Right renal cortex interstitium (tissue), 3 donors: ENCODE measurements at places on chromosomes 2 and 18.

- peak; percentile 53 for DNase-seq
Measured at GRCh38 chr2:33058716-33059470, 112.1 kb downstream of the LTBP1 start.

DNA sequence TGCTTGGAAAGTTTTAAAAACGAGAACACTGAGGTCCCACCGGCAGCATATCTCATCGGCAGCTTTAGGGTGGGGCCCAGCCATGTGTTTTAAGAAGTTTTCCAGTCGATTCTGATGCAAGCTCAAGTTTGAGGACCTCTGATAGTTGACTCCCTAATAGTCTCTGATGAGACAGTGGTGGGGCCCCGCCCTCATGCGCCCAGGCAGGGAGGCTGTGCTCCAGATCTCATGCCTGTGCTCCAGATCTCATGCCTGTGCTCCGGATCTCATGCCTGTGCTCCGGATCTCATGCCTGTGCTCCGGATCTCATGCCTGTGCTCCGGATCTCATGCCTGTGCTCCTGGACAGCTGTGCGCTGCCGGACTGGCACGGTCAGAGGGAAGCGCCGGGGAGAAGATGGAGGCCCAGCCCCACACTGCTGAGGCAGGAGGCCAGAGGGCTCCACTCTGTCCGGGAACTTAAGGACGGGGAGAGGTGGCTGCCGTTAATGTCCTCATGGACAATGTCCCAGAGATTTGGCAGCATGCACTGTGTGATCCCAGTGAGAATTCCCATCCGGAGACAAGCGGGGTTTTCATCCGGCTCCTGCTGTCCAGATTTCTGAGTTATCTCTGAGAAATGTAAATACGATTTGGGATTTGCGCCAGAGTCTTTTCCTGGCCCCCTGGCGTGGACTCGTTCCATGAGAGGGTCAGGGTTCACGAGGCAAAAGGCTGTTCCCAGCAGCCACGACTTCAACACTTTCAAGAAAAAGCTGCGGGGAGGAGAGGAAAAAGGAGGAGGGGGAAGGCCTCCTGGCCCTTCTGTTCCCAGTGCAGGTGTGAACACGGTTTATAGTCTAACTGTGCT, 9.4 kb upstream of the COLEC11 start:
- DNase-seq = no peak

- DNase-seq = no peak
Measured at GRCh38 chr2:10541081-10541480, 93.0 kb upstream of the ODC1 start.

GRCh38 chr2:79131687-79132086, 11.4 kb downstream of the REG1A start:
- no peak for DNase-seq

DNA sequence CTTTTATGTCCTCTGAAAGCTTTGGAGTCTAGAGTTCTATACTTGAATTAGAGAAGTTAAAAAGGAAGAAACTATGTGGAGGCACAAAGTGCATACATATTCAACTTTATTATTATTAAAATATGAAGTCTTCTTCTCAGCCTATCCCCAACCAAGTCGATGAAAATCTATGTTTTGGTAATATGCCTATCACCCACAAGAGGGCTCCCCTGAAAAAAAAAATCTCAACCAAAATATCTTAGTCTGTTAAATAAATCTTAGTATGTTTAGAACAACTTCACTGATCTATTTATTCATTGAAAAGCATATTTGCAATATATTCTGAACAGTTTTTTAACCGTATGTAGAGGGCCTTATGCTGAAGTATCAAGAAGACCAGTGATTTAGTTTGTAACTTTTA, 804.5 kb downstream of the TDRD15 start:
- DNase-seq = no peak

DNA sequence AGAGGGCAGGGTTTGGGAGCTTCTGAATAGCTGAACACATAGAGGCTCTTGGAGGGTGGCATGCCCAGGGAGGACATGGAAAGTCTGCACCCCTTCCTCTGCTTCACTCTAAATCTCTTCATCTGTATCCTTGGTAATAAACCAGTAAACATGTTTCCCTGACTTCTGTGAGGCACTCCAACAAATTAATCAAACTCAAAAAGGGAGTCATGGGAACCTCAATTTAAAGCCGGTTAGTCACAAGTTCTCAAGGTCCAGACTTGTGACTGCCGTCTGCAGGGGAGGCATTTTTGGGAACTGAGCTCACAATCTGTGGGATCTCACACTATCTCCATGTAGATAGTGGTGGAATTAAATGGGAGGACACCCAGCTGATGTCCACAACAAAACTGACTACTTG, 33.1 kb upstream of the STON1 start:
- DNase-seq = no peak

GRCh38 chr2:86142436-86143257, 36.6 kb downstream of the PTCD3 start:
- DNase-seq = no peak

- no peak for DNase-seq
Measured at GRCh38 chr2:203583701-203584100, 48.6 kb upstream of the RAPH1 start.

GRCh38 chr2:239821694-239822075, 203.5 kb downstream of the NDUFA10 start:
- DNase-seq = no peak

DNA sequence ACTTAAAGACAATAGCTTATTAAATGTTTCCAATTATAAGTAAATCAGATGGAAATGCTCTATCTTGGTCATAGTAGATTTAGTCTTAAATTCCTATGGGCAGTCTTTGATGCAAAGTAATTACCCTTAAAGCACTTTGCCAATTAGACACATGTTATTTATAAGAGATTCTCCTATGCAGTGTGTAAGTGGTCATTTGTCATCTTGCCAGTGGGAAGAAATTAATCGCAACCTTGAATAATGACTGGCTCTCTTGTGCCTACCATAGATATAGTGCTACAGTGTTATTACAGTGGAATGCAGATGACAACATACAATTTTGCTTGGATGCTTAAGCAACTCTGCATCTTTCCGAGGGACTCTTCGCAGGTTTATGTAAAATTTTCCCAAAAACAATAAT, 311.0 kb upstream of the THUMPD2 start:
- no peak for DNase-seq

DNA sequence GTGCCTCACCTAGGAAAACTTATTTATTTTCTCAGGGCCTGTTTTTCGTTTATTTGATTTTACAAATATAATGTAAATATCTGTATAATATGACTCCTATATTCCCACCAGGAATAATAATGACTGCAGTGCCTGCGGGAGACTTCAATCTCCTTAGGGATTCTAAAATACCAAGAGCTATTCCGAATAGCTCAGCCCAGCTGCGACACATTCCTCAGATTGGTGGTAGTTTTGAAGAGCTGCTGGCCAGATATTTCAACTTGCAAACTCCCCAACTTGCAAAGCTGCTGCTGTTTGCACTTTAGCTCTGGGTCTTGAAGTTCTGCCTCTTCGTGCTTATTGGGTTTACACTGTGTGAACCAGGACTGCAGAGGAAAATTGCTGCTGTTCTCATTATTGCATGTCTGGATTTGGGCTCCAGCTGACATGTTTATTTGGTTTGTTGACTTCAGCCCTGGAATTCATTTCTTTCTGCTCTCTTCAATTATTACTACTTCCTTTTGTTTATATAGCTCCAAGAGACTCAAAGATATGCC, 480.2 kb upstream of the CHST9 start:
- no peak for DNase-seq

DNA sequence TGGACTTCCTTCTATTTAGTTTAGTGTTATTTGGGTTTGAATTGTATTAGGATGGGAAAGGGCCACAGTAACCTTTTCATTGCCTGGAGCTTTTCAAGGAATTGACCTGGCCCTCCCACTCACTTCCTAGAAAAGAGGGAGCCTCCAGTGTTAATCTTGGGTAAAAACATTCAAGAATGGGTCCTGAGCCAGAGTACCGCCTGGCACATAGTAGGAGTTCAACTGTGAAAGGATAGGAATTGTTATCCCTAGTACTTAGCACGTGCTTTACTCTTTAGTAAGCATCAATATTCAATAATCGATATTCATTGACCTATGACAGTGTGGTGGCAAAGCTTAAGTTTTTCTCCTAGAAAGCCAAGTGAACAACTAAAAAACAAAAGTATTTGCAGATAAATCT, 179.9 kb downstream of the IRS1 start:
- no peak for DNase-seq

DNA sequence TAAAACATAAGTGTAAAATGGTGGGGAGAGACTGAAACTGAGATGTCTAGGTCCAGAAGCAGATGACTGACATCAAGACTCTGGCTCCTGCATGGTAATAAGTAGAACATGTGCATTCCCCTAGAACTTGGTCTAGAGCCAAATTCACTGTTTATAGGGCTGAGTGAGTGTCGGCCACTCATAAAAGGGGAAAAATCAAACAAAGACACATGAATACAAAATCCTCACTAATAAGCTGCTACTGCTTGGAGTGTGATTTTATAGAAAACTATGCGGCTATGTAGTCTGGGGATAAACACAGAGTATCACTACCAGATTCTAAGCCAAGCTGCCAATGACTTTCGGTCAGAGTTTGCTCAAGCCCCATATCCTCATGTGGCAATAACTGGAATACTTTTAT, 1080.8 kb upstream of the DDX18 start:
- DNase-seq = no peak

DNA sequence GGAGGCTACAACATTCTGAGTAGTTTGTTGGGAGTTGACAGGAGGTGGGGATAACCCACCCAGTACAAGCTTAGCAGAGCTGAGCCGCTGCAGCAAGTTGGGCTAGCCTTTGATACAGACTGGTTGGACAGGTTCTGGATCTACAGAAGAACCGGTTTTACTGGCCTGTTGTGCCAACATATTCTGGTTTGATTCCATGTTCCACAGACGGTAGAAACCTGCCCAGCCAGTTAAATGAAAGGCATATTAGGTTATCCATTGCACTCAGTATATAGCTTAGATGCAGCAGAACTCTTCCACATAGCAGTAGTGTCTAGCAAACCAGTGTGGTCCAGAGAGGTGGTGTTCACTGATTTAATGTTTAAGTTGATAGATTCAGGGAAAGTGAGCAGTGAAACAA, 19.3 kb upstream of the RBBP8 start:
- peak; percentile 55 for DNase-seq

- no peak for DNase-seq
Measured at GRCh38 chr18:23563377-23564043, 22.8 kb downstream of the NPC1 start.
